ENCODE measurements at places on chromosomes 2 and 18.
A peak's percentile ranks its signal among the peaks of the same experiment; 100 is the strongest.

DNA sequence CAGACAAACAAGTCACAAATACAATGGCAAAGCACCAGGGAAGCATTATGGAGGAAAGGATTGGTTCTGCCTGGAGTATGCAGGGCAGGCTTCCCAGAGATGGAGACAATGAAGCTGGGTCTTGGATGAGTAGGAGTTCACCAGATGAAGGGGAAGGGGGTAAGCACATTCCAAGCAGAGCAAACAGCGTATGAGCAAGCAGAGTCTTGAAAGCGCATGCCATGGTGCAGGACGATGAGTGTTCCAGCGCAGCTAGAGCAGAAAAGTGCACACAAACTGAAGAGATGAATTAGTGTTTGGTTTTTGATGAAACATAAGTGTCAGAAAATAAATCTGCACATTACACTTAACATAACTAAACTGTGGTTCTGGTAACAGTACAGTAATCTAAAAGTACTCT lies 21.6 kb downstream of the MBD2 start:
- DNase-seq, result no peak

DNA sequence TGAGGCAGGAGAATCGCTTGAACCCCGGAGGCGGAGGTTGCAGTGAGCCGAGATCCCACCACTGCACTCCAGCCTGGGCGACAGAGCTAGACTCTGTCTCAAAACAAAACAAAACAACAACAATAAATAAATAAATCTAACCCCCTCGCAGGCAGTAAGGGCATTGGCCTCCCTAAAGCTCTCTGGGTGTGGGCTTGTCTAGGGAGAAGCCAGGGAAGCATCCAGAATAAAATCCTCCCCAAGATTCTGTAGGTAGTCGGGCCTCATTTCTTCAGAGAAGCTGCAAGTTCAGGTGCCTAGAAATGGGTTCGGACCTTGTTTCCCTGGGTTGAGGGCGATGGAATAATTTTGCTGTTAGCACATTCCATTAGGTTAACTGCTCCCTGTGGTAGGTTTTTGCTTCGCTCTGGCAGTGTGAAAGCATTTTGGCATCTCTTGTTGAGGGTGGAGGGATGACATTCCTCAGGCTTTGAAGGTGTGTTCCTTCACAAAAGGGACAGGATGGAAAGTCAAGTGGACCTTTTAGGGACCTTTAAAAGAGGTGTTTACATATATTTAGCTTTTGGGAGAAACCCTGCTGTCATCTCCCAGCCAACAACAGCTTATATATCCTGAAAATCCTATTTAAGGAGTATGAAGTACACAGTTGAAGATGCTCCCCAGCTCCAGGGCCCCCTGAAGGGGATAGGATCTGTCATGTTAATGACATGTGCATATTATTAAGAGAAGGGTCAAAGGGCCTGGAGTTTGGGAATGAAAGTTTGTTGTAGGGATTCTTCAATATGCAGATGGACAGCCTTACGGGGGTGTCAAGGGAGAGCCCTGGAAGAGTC lies 17.7 kb downstream of the MYCN start:
- no peak for DNase-seq

DNA sequence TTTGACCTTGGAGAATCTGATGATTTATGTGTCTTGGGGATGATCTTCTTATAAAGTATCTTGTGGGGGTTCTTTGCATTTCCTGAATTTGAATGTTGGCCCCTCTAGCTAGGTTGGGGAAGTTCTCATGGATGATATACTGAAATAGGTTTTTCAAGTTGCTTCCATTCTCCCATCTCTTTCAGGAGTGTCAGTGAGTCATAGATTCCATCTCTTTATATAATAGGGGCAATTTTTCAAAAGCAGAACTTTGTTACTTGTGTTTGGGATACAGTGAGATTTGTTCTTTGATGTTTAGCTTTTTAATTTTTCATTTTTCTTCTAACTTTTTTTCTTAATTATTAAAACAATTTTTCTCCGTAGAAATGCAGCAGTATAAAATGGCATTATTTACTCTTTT lies 19.4 kb downstream of the TMEM87B start:
- peak; percentile 49 for DNase-seq

- DNase-seq, result peak; percentile 95
These were observed 48.5 kb downstream of the SOCS6 start for GRCh38 chr18:70337139-70337972.

DNA sequence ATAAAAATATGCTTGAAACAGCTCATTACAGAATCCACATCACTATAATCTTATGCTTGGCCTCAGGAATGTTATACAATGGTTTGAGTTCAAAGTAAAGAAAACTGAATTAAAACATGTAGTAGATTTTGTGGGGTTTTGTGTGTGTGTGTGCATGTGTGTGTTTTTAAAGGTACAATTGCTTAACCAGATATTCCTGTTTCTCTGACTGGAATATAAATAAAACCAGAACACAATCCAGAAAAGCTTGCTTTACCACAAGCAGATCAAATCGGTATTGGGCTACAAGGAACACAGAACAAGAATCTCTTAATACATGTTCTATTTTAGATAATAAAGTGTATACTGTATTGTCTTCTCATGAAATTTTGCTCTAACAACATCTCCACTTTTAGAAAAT lies 110.0 kb downstream of the TMEM247 start:
- no peak for DNase-seq

Data from GM23248 (cell line).